ENCODE measurements at places on chromosomes 3 and 15. TPM values are rescaled to one million over a fixed set of nuclear protein-coding genes. Genes with fewer than 3 reads are reported as not detected.

DNA sequence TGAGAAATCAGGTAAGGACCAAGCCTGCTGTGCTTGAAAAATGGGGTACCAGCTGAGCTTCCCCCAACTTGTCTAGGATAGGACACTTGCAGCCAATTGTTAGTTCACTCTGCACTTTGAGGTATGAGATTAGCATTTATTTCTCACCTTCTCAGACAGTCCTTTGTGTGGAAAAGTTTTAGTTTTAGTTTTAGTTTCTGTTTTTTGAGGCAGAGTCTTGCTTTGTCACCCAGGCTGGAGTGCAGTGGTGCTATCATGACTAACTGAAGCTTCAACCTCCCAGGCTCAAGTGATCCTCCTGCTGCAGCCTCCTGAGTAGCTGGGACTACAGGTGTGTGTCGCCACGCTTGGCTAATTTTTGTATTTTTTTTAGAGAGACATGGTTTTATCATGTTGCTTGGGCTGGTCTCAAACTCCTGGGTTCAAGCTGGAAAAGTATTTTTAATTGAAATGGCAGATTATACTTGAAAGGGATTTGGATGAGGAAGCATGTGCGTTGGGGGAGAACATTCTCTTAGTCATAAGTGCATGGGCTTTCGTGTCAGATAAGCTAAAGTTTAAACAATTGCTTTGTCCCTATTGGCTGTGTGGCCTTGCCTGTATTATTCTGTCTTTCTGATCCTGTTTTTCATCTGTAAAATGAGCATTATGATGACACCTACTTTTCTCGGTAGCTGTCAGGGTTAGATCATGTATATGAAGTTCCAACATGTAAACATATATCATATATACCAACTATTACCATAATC is 25.2 kb upstream of the CCK start:
- H3K4me1 ChIP-seq: no peaks in the 10 kb centered on the region
- H3K4me3 ChIP-seq: no peak overlapping the region
- no peak overlapping the region for H3K27ac ChIP-seq

DNA sequence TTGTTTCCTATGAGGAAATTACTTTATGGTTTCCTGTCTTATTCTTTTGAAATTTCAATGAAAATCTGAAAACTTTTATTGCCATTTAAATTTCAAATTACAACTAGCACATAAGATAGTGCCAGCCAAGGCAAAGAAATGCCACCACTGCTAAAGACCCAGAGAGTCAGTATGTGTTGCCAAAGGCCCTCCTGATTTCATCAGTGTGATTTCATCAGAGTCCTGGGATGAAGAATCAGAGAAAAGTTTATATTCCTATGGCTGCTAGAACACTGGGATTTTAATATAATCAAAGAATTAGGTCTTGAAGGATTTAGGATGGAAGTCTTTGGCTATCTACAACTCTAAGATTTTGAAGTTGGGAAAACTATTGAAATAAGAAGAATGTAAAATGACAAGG is 434.2 kb upstream of the CCDC54 start:
- no peaks in the 10 kb centered on the region for H3K4me1 ChIP-seq
- no peak for DNase-seq
- H3K27me3 ChIP-seq: no peaks in the 10 kb centered on the region

- no peaks in the 10 kb centered on the region for H3K27me3 ChIP-seq
- H3K4me1 ChIP-seq: no peaks in the 10 kb centered on the region
- H3K36me3 ChIP-seq: no peaks in the 10 kb centered on the region
- H3K4me3 ChIP-seq: no peak overlapping the region
- DNase-seq: no peak
These were observed 8.7 kb downstream of the CD86 start for GRCh38 chr3:122063908-122064307.

The KLHL40 gene
- total RNA-seq: 480 TPM

GRCh38 chr3:142007710-142008399 is 131.4 kb downstream of the ATP1B3 start:
- H3K27ac ChIP-seq: no peak overlapping the region
- no peak overlapping the region for H3K4me3 ChIP-seq
- DNase-seq: no peak
- H3K4me1 ChIP-seq: no peaks in the 10 kb centered on the region

- no peak overlapping the region for H3K27ac ChIP-seq
- H3K27me3 ChIP-seq: peaks cover 16% of the 10 kb centered on the region
- no peak overlapping the region for H3K4me3 ChIP-seq
- no peak for DNase-seq
These were observed 37.3 kb upstream of the CACNA1D start for GRCh38 chr3:53457068-53457467.

The CHRM5 gene
- total RNA-seq: not detected

The PCOLCE2 gene
- 3.5 TPM for total RNA-seq

DNA sequence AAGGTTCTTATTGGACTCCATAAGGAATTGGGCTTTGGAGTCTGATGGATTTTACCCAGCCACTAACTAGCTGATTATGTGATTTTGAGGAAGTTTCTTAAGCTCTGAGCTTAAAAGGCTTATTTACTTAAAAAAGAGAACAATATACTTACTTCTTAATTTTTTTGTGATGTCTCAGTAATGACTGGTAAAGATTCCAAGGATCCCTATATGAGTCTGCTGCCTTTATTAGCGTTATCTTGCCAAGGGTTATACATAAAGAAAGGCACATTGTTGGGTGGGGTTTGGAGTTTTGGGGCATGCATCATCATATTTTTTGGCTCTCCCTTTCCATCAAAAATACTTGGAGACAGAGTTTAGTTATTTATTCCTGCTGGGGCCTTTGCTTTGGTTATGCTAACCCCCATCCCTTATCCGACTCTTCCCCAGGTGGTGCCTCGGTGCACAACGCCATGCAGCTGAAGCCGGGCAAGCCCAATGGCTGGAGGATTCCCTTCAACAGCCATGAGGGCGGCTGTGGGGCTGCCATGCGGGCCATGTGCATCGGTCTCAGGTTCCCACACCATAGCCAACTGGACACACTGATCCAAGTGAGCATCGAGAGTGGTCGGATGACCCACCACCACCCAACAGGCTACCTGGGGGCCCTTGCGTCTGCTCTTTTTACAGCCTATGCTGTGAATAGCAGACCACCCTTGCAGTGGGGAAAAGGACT is 6.7 kb downstream of the ADPRH start:
- no peak overlapping the region for H3K27ac ChIP-seq
- H3K36me3 ChIP-seq: peaks cover 8% of the 10 kb centered on the region
- no peak for DNase-seq
- no peaks in the 10 kb centered on the region for H3K27me3 ChIP-seq

The TNNC1 gene
- 6,422 TPM for total RNA-seq

GRCh38 chr3:116963802-116964201 is 254.2 kb downstream of the TUSC7 start:
- no peak overlapping the region for H3K27ac ChIP-seq
- H3K36me3 ChIP-seq: no peaks in the 10 kb centered on the region
- no peaks in the 10 kb centered on the region for H3K4me1 ChIP-seq
- H3K27me3 ChIP-seq: no peaks in the 10 kb centered on the region
- no peak for DNase-seq

The ASB14 gene
- total RNA-seq: 0.76 TPM

DNA sequence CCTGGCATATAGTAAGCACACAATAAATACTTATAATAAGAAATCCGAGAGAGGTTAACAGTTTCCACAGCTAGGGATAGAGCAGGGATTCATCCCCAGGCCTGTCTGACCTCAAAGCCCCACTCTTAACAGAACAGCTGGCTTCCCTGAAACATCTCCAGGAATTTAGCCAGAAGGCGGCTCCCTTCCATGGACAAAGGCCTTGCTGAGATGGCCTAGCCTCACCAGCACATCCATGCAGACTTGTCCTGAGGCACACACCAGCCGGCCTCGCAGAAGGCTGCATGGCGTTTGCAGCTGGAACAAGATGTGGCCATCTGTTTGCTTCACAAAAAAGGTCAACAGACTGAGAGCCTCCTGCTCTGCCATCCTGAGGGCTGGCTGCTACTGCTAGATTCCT is 245.4 kb downstream of the SLCO3A1 start:
- no peaks in the 10 kb centered on the region for H3K36me3 ChIP-seq
- no peaks in the 10 kb centered on the region for H3K27me3 ChIP-seq
- H3K27ac ChIP-seq: no peak overlapping the region

The LRRC49 gene
- 1.7 TPM for total RNA-seq

DNA sequence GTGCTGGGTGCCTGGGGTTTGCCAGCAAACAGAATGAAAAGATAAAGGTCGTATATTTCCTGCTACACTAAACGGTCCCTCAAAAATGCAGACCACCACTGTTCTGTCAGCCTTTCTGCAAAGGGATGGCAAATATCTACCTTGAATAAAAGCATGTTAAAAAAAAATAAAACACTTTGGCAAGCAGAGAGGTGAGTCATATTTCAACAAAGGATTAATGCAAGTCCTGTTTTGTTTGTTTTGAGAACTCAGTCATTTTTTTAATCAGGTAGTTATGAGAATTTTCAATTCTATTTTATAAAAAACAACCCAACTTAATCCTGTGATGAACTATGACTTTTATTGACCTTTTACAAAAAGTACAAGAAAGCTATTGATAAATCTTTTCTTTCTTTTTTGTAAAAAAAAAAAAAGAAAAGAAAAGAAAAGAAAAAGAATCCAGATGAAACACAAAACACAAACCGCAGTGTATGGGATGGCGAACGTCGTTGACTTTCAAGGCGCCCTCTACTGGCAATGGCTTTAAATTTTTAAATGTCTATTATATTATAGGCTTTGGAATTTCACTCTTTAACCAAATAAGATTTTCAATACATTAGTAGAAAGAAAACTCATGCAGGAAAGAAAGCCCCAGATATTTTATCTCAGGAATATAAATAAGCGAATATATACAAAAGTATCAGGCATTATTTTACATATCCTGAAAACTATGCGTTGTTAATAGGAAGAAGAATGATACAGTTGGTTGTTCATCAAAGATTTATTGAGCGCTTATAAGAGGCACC is 87.8 kb downstream of the NCEH1 start:
- no peak for DNase-seq
- H3K27ac ChIP-seq: no peak overlapping the region
- H3K4me1 ChIP-seq: no peaks in the 10 kb centered on the region
- no peaks in the 10 kb centered on the region for H3K27me3 ChIP-seq
- no peak overlapping the region for H3K4me3 ChIP-seq
